Dermis microvascular lymphatic vessel endothelial cell (primary cell): ENCODE measurements at places on chromosomes 1 and 21. TPM values are rescaled to one million over a fixed set of nuclear protein-coding genes. Genes with fewer than 3 reads are reported as not detected.

The AKR7A3 gene
- 0.13 and 0.25 TPM in 2 replicates for total RNA-seq

The ILDR2 gene
- total RNA-seq = under 0.01 TPM in 1 of 2 replicates, not detected in the other

The SPRR2F gene
- total RNA-seq = not detected in 2 replicates

The TCHH gene
- under 0.01 TPM in 2 replicates for total RNA-seq

The SH2D1B gene
- total RNA-seq = 0.13 TPM in 1 of 2 replicates, not detected in the other

The CRNN gene
- not detected in 2 replicates for total RNA-seq

The SELENBP1 gene
- total RNA-seq = 0.13 and 0.25 TPM in 2 replicates

The PRKAA2 gene
- total RNA-seq = 1.7 and 2.4 TPM in 2 replicates

The CD48 gene
- total RNA-seq = not detected in 2 replicates

The KIAA0040 gene
- 9.2 and 10.0 TPM in 2 replicates for total RNA-seq

The CCDC28B gene
- 16.1 and 24.4 TPM in 2 replicates for total RNA-seq

The IFNLR1 gene
- under 0.01 TPM in 1 of 2 replicates, not detected in the other for total RNA-seq

The AKR7A2 gene
- 49.7 and 67.5 TPM in 2 replicates for total RNA-seq

The GBP2 gene
- total RNA-seq = 13.7 and 56.0 TPM in 2 replicates

The BPNT1 gene
- 25.9 and 28.4 TPM in 2 replicates for total RNA-seq

The CD46 gene
- total RNA-seq = 99.8 and 101 TPM in 2 replicates

The PYHIN1 gene
- total RNA-seq = not detected in 2 replicates

The BROX gene
- 29.1 and 34.1 TPM in 2 replicates for total RNA-seq

The SH3D21 gene
- 0.51 and 0.63 TPM in 2 replicates for total RNA-seq

The CSMD2 gene
- total RNA-seq = under 0.01 TPM in 2 replicates

The TGFBR3 gene
- 8.3 and 25.9 TPM in 2 replicates for total RNA-seq

The ADORA3 gene
- total RNA-seq = 0.13 TPM in 1 of 2 replicates, not detected in the other

The SCAMP3 gene
- total RNA-seq = 24.8 and 46.4 TPM in 2 replicates

The CD1E gene
- total RNA-seq = not detected in 2 replicates

The UTS2 gene
- total RNA-seq = not detected in 2 replicates
